ENCODE measurements at places on chromosomes 5 and 9.
A peak's percentile ranks its signal among the peaks of the same experiment; 100 is the strongest.

DNA sequence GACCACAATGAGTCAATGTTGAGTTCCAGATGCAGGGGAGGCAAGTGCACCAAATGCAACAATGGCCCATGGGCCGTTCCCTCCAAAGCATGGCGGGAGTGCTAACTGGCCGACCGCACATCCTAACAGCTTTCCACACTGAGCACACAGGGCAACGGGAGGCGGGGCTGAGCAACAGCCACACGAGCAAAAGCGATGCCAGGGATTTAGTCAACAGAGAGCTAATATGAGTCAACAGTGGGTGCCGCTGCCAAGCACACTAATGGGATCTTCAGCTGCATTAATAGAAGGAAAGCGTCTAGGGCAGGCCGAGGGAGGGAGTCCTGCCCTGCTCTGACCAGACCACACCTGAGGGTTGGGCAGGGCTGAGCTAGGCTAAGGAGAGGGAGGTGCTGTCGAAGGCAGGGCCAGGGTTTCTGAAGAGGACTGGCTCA lies 4.6 kb downstream of the EPB41L4B start:
- DNase-seq = no peak

GRCh38 chr5:14787801-14788579 lies 83.6 kb downstream of the ANKH start:
- DNase-seq = no peak

DNA sequence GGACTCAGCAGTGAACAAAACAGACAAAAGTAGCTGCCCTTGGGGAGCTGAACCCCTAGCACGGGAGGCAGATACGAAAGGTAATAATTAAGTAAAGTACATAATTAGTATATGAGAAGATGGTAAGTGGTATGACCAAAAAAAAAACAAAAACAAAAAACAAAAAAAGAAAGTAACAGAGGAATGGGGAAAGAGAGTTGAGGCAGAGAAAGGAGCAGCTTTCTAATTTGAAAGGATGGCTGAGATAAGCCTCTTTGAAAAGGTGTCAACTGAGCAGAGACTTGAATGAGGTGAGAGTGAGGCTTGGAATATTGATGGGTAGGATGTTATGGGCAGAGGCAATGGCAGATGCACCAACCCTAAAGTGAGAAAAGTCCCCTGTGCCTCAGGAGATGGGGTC lies 69.7 kb downstream of the CARTPT start:
- no peak for DNase-seq

- DNase-seq = no peak
These were observed 139.3 kb downstream of the RAB3C start for GRCh38 chr5:58722160-58722559.

- no peak for DNase-seq
These were observed 659.1 kb downstream of the IRX1 start for GRCh38 chr5:4254736-4255135.

DNA sequence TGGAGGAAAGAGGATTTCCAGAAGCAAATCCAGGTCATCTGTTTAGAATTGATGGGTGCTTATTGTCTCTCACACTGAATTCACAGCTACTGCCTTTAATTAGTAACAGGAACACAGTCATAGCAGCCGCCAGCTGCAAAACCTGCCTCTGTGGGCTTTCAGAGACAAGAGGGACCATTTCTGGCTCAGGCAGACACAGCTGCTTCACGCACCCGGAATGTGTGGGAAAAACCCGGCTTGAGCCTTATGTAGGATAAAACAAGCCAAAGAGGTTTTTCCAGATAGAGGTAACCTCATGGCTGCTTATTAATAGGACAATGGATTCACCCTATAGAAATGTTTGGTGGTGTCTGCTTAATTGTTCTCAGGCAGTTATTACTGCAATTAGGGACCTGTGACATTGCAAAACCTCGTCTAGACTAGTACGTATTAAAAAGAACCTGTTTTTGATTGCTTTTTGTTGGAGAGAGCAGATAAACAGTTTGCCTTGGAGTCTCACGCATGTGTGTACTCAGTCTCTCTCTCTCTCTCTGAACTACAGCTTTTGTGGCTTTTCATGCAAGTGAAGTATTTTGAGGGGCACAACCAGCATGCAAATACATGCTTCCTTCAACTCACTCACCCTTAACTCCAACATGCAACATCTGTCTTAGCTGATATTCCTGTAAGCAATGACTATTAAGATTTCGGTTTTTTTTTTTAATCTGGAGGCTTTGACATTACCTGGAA lies 302.7 kb downstream of the PLK2 start:
- no peak for DNase-seq

- DNase-seq = no peak
These were observed 49.8 kb upstream of the RPS23 start for GRCh38 chr5:82327941-82328340.

DNA sequence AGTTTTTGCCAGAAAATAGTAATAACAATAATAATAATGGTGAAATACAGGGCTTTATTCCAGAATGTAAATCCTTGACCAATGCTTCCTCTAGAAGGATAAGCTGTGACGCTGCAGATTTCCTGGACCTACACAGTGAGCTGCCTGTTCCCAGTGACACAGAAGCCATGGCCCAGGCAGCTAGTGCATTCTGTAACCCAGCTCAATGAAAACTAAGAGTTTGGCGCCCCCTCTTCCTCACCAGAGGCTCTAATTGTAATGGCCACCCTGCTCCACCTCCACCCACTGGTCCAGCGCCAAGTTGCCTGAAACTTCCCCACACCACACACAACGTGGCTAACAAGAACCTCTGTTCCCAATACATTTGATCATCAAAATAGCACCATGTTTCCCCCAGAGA lies 248.1 kb downstream of the CETN3 start:
- DNase-seq = peak; percentile 3

GRCh38 chr5:132663771-132664695 lies 6.1 kb downstream of the IL13 start:
- DNase-seq = no peak

GRCh38 chr5:176388003-176388443 lies 375 bp downstream of the NOP16 start:
- DNase-seq = no peak

- DNase-seq = no peak
These were observed 78.9 kb downstream of the PARP8 start for GRCh38 chr5:50745221-50745910.

- no peak for DNase-seq
These were observed 3.7 kb downstream of the SLC31A2 start for GRCh38 chr9:113154471-113154870.

- DNase-seq = no peak
These were observed 4.9 kb upstream of the ADRA1B start for GRCh38 chr5:159911349-159911748.

DNA sequence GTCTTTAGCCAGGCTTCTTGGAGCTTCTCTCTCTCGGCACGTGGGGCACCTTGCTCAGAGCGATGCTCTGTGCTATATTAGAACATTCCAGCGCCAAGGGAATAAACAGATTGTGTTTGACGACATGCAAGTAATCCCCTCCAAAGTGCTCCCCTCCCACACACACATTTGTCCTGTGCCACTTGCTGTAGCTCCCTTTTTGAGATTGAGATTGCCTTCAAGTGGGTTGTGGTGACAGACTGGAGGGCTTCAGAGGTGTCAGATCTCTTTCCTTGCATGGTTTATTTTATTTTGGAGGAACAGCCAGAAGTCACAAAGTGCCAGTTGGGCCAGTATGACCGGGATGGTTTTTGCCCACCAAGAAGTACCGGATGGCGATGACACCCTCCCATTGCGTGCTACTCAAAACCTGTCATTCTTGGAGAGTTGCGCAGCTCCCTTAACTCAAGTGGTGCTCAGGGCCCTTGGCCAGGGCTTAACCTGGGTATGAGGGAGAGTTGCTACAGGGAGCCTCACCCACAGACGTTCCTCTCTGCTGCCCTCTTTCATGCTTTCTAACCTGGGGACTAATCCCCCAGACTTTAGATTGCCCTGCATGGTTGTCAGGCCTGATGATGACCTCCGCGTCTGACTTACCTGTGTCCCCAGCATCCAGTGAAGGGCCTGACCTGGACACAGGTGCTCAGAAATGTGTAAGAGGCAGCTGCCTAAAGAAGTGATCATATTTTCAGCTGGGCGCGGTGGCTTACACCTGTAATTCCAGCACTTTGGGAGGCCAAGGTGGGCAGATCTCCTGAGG lies 18.8 kb upstream of the RPL26L1 start:
- no peak for DNase-seq

GRCh38 chr9:128360826-128361225 lies 10.3 kb upstream of the URM1 start:
- DNase-seq = no peak

DNA sequence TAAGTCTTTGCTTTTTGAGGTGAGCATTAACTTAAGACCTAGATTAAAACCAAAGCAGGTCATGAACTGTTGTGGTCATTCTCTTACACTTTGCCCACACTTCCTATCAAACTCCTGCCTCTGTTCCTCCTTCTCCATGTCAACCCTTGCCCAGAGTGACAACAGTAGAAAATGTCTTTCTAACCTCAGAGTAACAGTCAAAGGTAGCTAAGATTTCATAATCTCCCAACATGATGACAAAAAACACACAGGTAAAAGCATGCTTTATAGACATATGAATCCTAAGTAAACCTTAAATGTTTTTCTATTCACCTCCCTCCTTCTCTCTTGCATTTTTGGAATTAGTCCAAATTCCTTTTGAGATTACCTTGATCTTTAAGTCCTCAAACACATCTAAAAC lies 422.3 kb downstream of the SPATA31D1 start:
- DNase-seq = no peak

DNA sequence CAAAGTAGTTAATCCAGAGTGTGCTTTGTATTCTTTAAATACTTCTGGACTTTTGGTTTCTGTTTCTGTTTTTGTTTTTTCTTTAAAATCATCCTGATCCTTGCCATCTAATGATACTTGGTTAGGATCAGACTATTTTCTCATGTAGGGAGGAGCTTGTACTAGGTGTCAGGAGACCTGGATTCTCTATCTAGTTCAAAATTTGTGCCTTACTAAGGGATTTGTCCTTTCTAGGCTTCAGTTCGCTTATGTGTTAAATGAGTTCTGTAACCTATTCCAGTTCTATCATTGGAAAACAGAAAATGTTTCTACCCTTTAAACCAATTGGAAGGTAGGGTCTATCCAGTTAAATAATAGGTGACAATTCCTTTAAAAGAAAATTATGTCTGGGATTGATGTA lies 3.3 kb upstream of the MEF2C start:
- no peak for DNase-seq

DNA sequence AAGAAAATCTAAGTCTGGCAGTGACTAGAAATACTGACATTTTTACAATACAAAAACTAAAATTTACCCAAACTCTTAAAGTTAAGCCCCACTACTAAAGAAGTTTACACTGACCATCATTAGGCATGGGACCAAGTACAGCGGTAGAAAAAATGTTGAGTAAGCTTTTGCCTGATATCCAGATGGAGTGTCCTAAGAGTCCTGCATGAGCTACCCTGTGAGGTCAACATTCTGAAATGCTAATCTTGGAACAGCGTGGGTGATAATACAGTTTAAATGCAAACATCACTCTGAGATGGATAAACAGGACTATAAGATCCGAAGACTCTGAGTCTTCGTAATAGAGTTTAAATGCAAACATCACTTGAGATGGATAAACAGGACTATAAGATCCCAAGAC lies 189.7 kb downstream of the DCP2 start:
- no peak for DNase-seq

GRCh38 chr9:134382733-134383132 lies 56.5 kb downstream of the RXRA start:
- no peak for DNase-seq
